ENCODE measurements at places on chromosomes 1 and 21.

DNA sequence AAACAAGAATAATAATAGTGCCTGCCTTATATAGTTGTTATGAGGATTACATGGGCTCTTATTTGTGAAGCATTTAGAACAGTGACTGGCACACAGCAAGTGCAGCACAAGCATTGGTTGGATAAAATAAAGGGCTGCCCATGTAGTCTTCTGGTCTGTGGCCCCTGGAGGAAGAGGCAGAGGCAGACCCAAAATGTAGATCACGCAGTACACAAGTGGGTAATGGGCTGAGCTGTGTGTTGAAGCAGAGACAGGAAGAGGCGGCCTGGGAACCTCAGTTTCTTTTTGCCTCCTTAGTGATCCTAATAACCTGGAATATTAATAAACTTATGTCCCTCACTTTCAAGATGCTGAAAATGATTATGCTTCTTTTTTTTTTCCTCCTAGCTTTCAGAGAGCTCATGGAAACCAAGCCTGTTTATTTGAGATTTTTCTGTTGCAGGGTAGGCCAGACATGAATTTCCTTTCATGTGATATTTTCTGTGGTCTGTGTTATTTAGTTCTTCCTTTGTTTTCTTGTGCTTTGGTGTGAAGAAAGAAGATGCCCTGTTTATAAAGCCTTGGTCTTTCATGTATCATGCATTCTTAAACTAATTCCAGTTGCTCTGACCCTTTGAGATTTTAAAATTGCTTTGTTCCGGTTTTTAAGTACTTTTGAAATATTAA, 42.5 kb downstream of the LRRC8D start:
- DNase-seq, result no peak

- no peak for DNase-seq
These were observed 664 bp downstream of the LRRC47 start for GRCh38 chr1:3795453-3796214.

GRCh38 chr1:229059671-229060539, 211.0 kb upstream of the RAB4A start:
- DNase-seq, result peak; percentile 59

- DNase-seq, result no peak
These were observed 2.0 kb upstream of the MTARC1 start for GRCh38 chr1:220784751-220785150.

- no peak for DNase-seq
These were observed 9.1 kb downstream of the GNAI3 start for GRCh38 chr1:109557520-109557919.

DNA sequence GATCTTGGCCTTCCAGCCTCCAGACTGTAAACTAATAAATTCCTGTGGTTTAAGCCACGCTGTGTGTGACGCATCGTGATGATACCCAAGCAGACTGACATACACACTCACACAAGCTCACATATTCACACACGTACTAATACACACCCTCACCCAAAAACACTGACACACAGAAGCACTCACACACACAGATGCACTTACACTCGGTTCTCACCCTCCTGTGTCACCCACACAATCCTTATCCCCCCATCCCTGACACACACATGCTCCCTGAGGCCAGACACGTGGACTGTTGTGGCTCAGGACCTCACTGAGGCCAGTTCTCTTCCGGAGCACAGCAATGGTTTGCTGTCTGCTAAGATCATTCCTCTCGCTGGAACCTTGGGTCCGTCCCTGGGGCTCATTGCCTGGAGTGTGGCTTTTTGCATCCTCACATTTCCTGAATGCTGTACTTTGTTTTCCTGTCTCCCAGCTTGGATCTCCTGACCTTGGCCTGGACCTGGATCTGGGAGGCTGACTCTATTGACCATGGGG, 76.9 kb upstream of the LYST start:
- DNase-seq, result no peak

DNA sequence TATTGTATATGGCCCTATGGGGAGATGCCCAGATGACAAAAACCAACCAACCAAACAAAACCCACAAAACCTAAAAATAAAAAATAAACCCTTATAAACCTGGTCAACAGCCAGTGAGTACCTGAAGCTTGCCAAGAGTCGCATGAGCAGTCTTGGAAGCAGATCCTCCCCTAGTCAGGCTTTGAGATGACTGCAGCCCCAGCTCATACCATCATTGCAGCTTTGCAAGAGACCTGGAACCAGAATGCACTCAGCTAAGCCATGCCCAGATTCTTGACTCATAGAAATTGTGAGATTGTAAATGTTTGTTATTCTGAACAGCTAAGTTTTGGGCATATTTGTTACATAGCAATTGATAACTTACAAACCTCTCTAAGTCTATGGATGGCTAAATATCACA, 326.8 kb downstream of the HLX start:
- no peak for DNase-seq

DNA sequence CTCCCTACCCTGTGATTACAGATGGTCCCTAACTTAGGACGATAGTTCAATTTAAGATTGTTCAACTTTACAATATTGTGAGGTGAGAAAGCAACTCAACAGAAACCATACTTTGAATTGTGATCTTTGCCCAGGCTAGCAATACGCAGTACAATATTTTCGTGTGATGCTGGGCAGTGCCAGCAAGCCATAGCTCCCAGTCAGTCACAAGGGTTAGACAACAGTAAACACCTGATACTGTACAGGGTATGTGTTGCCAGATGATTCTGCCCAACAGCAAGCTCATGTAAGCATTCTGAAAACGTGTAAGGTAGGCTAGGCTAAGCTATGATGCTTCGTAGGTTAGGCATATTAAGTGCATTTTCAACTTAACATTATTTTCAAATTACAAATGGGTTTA, 11.9 kb downstream of the GPBP1L1 start:
- DNase-seq, result no peak

DNA sequence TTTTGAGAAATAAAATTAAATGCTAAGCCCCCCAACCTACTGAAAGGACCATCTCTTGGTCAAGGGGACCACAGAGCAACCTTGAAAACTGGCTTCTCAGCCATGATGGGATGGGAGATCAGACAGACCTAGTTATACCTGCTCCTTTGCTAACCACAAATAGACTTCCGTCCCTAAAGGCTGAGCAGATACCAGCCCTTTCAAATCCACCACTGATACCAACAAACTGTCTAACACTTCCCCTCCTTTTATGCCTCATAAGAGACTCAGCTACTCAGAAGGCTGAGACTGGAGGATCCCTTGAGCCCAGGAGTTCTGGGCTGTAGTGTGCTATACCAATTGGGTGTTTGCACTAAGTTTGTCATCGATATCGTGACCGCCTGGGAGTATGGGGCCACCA, 407.3 kb downstream of the SIPA1L2 start:
- DNase-seq, result no peak

GRCh38 chr1:246607462-246607861, 41.2 kb downstream of the CNST start:
- DNase-seq, result no peak

- peak; percentile 81 for DNase-seq
These were observed 53.1 kb downstream of the RIMS3 start for GRCh38 chr1:40612345-40612831.

- DNase-seq, result no peak
These were observed 57.0 kb upstream of the SYNC start for GRCh38 chr1:32759521-32759981.

DNA sequence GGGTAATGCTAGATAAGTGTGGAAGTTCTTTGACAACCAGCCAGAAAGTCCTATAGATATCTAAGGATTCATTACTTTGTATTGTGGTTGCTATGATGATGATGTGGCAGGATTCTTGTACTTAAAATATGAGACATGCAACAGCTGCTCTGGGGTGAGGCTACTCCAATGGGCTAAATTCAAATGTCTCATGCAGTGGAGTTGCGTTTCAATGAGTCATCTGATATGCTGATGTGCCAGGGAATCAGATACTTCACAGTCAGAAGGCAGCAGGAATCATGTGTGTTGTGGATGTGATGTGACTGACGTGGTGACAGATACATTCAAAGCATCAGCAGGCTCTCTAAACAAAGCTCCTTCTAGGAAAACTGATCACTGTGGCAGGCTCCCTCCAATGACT, 66.5 kb downstream of the TSEN15 start:
- peak; percentile 94 for DNase-seq

- DNase-seq, result peak; percentile 50
These were observed 38.2 kb downstream of the TP73 start for GRCh38 chr1:3690282-3691065.

GRCh38 chr1:45275054-45275453, 51.6 kb upstream of the HPDL start:
- DNase-seq, result no peak

DNA sequence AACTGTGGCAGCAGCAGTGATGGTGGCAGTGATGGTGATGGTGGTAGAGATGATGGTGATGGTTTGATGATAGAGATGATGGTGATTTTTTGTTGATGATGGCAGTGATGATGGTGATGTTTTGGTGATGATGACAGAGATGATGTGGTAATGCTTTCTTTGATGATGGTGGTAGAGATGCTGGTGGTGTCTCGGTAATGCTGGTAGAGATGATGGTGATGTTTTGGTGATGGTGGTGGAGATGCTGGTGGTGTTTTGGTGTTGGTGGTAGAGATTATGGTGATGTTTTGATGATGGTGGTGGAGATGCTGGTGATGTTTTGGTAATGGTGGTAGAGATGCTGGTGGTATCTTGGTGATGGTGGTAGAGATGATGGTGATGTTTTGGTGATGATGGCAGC, 131.6 kb downstream of the NAV1 start:
- no peak for DNase-seq

GRCh38 chr1:181097242-181097641, 8.7 kb downstream of the IER5 start:
- DNase-seq, result peak; percentile 66

DNA sequence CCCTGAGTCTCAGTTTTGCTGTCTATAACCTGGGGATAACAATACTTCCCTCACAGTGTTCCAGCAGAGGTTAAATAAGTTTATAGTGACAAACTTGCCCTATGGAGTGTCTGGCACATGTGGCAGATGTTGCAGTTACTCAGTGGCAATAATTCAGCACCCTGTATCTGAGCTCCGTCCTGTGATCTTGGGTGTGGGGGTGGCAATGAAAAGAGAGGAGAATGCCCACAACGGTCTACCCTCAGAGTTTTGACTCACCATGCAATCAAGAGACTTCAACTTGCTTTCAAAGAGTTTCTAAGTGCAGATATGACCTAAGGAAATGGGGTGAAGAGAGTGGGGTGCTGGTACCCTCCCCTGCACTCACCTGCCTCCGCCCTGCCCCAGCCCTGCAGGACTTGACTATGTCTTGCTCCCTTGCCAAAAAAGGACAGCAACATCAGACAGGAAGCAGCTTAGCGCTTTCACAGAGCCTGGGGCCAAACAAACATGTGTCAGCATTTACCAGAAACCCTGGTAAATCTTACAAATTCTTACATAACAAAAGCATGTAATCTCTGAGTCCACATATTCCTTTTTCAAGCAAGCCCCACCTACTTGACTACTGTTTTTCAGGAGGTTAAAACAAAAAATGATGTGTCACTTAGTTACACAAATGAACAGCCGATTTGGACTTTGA, 185.1 kb upstream of the CAMK1G start:
- DNase-seq, result peak; percentile 79

GRCh38 chr1:3651930-3652547, at the start of gene TP73:
TP73 (plus strand) TSS chr1:3652516; CDS start chr1:3682366, 29,850 bp downstream.
- peak; percentile 46 for DNase-seq

GRCh38 chr1:183238071-183238470, 52.0 kb downstream of the LAMC2 start:
- no peak for DNase-seq

GRCh38 chr1:42936309-42937078, 22.2 kb downstream of the SLC2A1 start:
- peak; percentile 58 for DNase-seq

DNA sequence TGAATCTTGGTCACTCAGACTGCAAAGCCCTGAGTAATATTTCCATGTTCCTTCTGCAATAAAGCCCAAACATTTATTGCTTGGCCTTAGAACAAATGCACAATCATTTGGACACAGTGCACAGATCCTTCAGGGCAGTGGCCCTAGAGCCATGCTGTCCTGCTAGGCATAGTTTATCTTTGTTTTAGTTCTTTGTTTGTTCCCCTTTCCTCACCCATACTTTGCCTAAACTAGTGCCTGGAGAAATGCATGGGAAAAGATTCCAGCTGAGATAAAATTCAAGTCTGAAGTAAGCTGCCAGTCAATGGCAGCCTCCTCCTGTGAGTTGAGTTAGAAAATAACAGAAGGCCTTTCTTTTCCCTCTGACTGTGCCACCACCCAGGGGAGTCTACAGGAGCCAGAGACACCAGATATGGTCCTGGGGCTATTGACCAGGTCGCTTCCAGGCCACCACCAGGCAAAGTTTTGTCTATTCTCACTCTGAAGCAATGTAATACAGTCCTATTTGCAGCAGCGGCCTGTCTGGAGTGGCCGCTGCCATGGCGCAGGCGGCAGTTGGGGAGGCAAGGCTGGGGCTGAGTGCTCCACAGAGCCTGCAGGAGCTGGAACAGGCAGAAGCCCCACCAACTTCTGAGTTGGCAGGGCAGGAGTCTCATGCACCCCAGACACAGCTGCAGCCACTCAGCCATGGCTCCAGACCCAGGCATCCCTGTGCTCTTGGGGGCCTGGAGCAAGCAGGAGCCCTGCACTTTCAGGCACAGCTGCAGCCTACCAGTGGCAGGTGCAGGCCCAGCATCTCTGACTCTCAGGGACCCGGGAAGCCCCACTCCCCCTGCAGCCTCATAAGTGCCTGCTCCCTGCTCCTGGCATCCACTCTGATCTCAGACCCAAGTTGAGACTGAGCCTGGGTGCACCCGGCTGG, 258.6 kb downstream of the GPATCH2 start:
- no peak for DNase-seq

- no peak for DNase-seq
These were observed 32.8 kb upstream of the PKP1 start for GRCh38 chr1:201250326-201251011.

GRCh38 chr21:16186742-16187141, 457.0 kb downstream of the USP25 start:
- DNase-seq, result no peak

GRCh38 chr1:56223968-56224367, 355.4 kb downstream of the PLPP3 start:
- no peak for DNase-seq

GRCh38 chr1:101338714-101339430, 102.1 kb downstream of the S1PR1 start:
- DNase-seq, result no peak

DNA sequence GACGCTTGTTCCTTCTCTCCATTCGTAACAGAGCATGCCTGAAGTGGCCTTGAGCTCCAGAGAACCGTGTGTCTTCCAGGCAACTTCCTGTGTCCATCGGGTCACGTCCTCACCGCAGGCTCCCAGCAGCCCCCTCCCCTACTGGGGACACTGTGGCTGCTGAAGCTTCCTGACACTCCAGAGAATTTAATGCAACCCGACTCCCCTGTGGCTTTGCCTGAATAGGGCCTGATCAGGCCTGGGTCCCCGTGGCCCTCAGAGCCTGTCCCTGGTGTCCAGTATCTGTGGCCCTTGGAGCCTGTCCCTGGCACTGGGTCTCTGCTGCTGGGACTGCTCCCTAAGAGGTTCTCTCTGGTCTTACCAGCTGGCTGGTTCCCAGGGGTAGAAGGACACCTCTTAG, 219.7 kb upstream of the VAMP3 start:
- no peak for DNase-seq
